ENCODE measurements at places on chromosomes 4 and X. TPM values are rescaled to one million over a fixed set of nuclear protein-coding genes. Genes with fewer than 3 reads are reported as not detected.

The PQBP1 gene
- 28.2 TPM for total RNA-seq

The PDZD4 gene
- total RNA-seq = 0.97 TPM

The AIMP1 gene
- 47.7 TPM for total RNA-seq

The KCNIP4 gene
- not detected for total RNA-seq

The PWWP3B gene
- 0.39 TPM for total RNA-seq

The BRS3 gene
- total RNA-seq = under 0.01 TPM

The OTC gene
- not detected for total RNA-seq

The PKD2 gene
- 60.5 TPM for total RNA-seq

The PNCK gene
- 0.65 TPM for total RNA-seq

The GPM6B gene
- 3.5 TPM for total RNA-seq

The KCTD8 gene
- total RNA-seq = not detected

The TEC gene
- total RNA-seq = 1.8 TPM

The RAB33B gene
- 14.9 TPM for total RNA-seq

The METAP1 gene
- 45.9 TPM for total RNA-seq

The CXCL5 gene
- 0.32 TPM for total RNA-seq

The NOX1 gene
- total RNA-seq = not detected

The ARMCX1 gene
- 80.9 TPM for total RNA-seq

The DAPP1 gene
- total RNA-seq = not detected

The OPN1MW3 gene
- total RNA-seq = not detected

The MAGEB1 gene
- not detected for total RNA-seq

The GUCY1A1 gene
- 0.86 TPM for total RNA-seq

The TMPRSS11E gene
- total RNA-seq = not detected

The GBA3 gene
- total RNA-seq = 0.26 TPM

The CDX4 gene
- total RNA-seq = not detected

The ADH1B gene
- 3.2 TPM for total RNA-seq

The SSX2B gene
- not detected for total RNA-seq

The TLR6 gene
- 6.1 TPM for total RNA-seq

The CLDN22 gene
- total RNA-seq = not detected

The KIT gene
- total RNA-seq = 3.6 TPM

The NUP62CL gene
- 0.22 TPM for total RNA-seq

The ENPP6 gene
- 0.78 TPM for total RNA-seq

The ADGRL3 gene
- not detected for total RNA-seq

The SCFD2 gene
- 43.0 TPM for total RNA-seq

The STAP1 gene
- total RNA-seq = not detected

The HTRA3 gene
- 13.0 TPM for total RNA-seq

The SRPX gene
- total RNA-seq = 7.2 TPM

The FHDC1 gene
- 0.91 TPM for total RNA-seq

The ADH6 gene
- total RNA-seq = under 0.01 TPM

The IQCM gene
- total RNA-seq = 0.11 TPM

The GDPD2 gene
- total RNA-seq = not detected

The RENBP gene
- total RNA-seq = 5.1 TPM

The NHS gene
- 8.1 TPM for total RNA-seq

The CABS1 gene
- total RNA-seq = not detected

The PRPS2 gene
- total RNA-seq = 19.7 TPM

The CISD2 gene
- total RNA-seq = 37.5 TPM

The ATP1B4 gene
- not detected for total RNA-seq

The HSFX1 gene
- total RNA-seq = 1.2 TPM

The CD38 gene
- total RNA-seq = 0.11 TPM

The MAGEB17 gene
- total RNA-seq = not detected

The PPP1R2C gene
- total RNA-seq = not detected

The CUL4B gene
- total RNA-seq = 175 TPM

The FGD1 gene
- 9.0 TPM for total RNA-seq

The CT47B1 gene
- total RNA-seq = not detected

The FDCSP gene
- total RNA-seq = not detected

The IL3RA gene
- 0.76 TPM for total RNA-seq

Measured in articular chondrocyte of knee joint (primary cell).